HFFc6 (cell line): ENCODE measurements at places on chromosomes 16 and 17. TPM values are rescaled to one million over a fixed set of nuclear protein-coding genes. Genes with fewer than 3 reads are reported as not detected.

Gene CIITA
- 0.23 TPM in 1 of 2 replicates, not detected in the other for total RNA-seq

Gene CD7
- not detected in 3 replicates for total RNA-seq

Gene CCL18
- not detected in 3 replicates for total RNA-seq

Gene RNF222
- not detected in 3 replicates for total RNA-seq

Gene SOCS1
- 4.5 to 4.8 TPM (median 4.6 TPM) in 3 replicates for total RNA-seq

Gene CFAP97D1
- total RNA-seq, result not detected in 3 replicates

Gene ANKFN1
- 0.31 and 0.48 TPM in 2 replicates for total RNA-seq

Gene CALB2
- 0.14 and 0.23 TPM in 2 replicates for total RNA-seq

Gene MYH1
- not detected in 3 replicates for total RNA-seq

Gene PYDC1
- not detected in 3 replicates for total RNA-seq

Gene FSCN2
- 0.92 to 1.4 TPM (median 1.2 TPM) in 3 replicates for total RNA-seq

Gene TBC1D3
- 1.2 TPM in 1 of 3 replicates, not detected in the others for total RNA-seq

Gene HAP1
- total RNA-seq, result 0.12 to 0.13 TPM in 2 of 3 replicates, not detected in the other

Gene KRT36
- total RNA-seq, result not detected in 3 replicates

Gene ZFP3
- total RNA-seq, result 0.03 to 0.19 TPM (median 0.05 TPM) in 3 replicates

Gene TPSD1
- not detected in 3 replicates for total RNA-seq

Gene MMP2
- total RNA-seq, result 446 and 454 TPM in 2 replicates

Gene SCNN1G
- total RNA-seq, result not detected in 3 replicates

Gene SLFN5
- total RNA-seq, result 55.4 and 65.1 TPM in 2 replicates

Gene GLIS2
- total RNA-seq, result 23.2 to 24.5 TPM (median 24.0 TPM) in 3 replicates

Gene EVPLL
- total RNA-seq, result not detected in 3 replicates

Gene CLUH
- 48.8 to 64.4 TPM (median 49.1 TPM) in 3 replicates for total RNA-seq

Gene MYL11
- 1.5 TPM in 1 of 3 replicates, not detected in the others for total RNA-seq

Gene LRRC37A
- 0.47 to 0.75 TPM (median 0.68 TPM) in 3 replicates for total RNA-seq

Gene RNF166
- 14.3 to 17.3 TPM (median 16.8 TPM) in 3 replicates for total RNA-seq

Gene OR2C1
- not detected in 3 replicates for total RNA-seq

Gene NRN1L
- total RNA-seq, result not detected in 3 replicates

Gene MPP2
- total RNA-seq, result 0.87 to 1.5 TPM (median 0.99 TPM) in 3 replicates
